Left hindlimb (tissue), 1 donor: ENCODE measurements at places on chromosomes 16 and 17.
A peak's percentile ranks its signal among the peaks of the same experiment; 100 is the strongest.

- no peak for DNase-seq
Observed at GRCh38 chr16:7615565-7615964, 282.9 kb downstream of the RBFOX1 start.

- peak; percentile 23 for DNase-seq
Observed at GRCh38 chr17:83062011-83062817, 17.2 kb upstream of the METRNL start.

GRCh38 chr17:67365738-67366192, 612 bp downstream of the PSMD12 start:
- no peak for DNase-seq

DNA sequence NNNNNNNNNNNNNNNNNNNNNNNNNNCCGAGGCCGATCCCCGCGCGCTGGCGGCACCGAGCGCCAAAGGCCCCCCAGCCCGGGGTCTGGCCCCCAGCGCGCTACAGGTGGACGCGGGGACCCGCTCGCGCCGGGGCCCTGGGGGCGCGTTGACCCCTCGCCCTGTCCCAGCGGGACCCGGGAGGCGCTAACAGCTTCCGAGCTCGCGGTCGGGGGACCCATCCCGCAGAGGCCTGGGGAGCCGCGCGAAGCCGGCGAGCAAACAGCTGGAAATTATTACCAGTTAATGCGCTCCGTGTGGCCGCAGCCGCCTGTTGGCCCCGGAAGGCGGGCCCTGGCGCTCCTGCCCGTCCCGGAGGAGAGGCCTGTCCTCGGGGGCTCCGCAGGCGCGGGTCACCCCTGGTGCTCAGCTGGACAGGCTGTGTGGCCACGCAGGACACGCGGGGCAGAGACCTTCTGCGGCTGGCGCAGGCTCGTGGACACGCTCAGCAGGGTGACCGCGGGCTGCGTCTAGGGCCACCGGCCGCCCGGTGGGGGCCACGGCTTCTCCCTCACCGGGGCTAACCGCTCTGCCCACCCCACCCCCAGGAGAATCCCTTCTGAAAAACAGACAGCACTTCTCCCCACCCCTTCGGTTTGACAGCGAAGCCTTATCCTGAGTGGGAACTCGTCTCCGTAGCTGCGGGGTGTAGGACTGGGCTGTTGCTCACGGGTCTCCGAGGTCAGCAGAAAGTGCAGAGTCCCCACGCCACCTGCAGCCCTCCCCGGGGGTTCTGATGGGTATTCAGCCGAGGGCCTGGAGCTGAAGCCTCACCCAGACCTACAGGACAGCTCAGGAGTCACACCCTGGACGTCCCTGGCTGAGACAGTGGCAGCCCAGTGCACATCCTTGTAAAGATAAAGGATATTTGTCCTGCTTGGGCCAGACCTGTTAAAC, 138.7 kb upstream of the RPH3AL start:
- peak; percentile 80 for DNase-seq

- DNase-seq = peak; percentile 84
Observed at GRCh38 chr16:48535831-48536613, 74.0 kb downstream of the N4BP1 start.

- no peak for DNase-seq
Observed at GRCh38 chr17:32746698-32747097, 130.2 kb downstream of the MYO1D start.

GRCh38 chr16:89052890-89053724, 40.5 kb upstream of the ACSF3 start:
- peak; percentile 75 for DNase-seq

GRCh38 chr16:77807021-77807420, 18.7 kb downstream of the VAT1L start:
- DNase-seq = no peak

- no peak for DNase-seq
Observed at GRCh38 chr17:1617620-1618174, 10.9 kb downstream of the SLC43A2 start.

DNA sequence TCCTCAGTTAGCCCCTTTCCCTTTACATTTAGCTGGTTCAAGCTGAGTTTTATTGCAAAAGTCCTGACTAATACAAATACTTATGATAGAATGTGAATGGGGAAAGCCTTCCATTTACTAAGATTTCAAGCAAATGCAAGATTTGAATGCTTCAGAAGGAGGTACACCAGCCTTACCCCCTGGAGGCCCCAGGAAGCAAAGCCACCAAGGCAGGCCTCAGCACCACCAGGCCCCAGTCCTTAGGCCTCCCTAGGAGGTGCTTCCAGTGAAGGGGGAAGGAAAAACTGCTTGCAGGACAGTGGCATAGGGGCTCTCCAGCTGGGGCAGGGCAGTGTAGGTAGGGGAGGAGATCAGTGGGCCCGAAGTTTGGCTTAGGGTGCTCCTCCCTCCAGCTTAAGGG, 7.3 kb upstream of the PRPSAP2 start:
- no peak for DNase-seq

GRCh38 chr17:39365242-39365641, 36.2 kb downstream of the FBXL20 start:
- DNase-seq = no peak

GRCh38 chr17:82086941-82087906, 10.8 kb downstream of the FASN start:
- peak; percentile 26 for DNase-seq

DNA sequence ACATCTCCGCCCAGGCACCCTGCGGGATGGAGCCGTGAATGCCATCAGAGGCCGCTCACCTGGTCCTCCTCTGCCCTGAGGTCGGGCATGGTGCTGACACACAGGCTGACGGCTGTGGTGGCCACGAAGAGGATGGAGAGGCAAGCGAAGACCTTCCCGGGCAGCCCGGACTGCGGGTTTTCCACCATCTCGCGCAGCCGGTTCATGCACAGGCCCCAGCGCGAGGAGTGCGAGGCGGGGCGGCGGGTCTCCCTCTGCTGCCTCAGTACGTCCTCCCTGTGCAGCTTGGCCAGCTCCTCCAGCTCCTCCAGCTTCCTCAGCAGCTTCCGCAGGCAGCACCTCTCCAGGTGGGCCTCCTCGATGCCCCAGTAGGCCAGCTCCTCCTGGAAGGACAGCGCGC, 3.1 kb downstream of the KCNG4 start:
- no peak for DNase-seq

DNA sequence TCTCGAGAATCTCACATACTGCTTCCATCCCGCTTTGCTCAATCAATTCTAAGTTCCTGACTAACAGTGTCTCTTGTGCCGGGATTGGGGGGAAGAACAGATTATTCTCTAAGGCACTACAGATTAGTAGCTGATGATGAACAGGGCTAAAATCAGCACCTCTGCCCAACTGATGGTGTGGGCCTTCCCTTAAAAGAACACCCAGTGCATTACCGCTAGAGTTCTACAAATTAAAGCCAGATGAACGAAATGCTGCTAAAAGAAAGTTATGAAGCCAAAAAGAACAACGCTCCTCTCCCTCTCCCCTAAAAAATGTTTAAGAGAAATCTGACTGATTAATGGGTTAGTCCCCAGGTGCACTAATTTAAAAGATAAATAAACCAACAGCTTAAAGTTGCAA, 4.4 kb downstream of the CDC27 start:
- DNase-seq = no peak

GRCh38 chr17:42407289-42407836, 15.7 kb downstream of the CAVIN1 start:
- DNase-seq = peak; percentile 79
